ENCODE measurements at places on chromosomes 1 and 21.

GRCh38 chr1:55443175-55443915, 228.2 kb upstream of the USP24 start:
- DNase-seq, result peak; percentile 82

GRCh38 chr1:78279051-78279450, 211.7 kb upstream of the PTGFR start:
- no peak for DNase-seq

- DNase-seq, result no peak
Observed at GRCh38 chr1:203148127-203148526, 20.6 kb downstream of the ADORA1 start.

GRCh38 chr1:40339420-40340323, 22.6 kb upstream of the COL9A2 start:
- no peak for DNase-seq

- DNase-seq, result no peak
Observed at GRCh38 chr1:15167386-15167785, 13.8 kb downstream of the TMEM51 start.

DNA sequence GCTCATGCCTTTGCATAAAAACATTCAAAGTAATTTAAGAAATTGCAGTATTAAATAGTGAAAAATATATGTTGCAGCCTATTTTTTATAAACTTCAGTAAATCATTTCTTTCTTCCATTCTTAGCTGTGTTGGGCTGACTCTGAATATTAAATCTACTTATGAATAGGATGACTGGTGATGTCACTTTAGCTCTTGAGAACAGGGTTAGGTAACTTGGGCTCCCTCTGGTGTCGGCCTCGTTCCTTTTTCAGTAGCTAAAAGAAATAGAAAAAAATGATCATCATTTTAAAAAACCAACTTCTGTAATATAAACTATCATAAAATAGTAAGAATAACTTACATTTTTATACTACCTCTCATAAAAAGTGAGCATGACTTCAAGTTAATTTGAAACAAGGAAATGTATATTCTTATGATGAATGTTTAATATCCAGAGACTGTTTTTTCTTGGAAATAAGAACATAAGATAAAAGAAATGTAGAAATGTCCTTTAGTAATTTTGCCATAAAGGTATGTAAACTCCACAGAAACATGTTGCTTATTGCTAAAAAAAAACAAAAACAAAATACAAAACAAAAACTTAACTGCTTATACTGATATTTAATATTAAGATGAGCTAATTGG, 26.8 kb upstream of the NCAM2 start:
- peak; percentile 70 for DNase-seq

DNA sequence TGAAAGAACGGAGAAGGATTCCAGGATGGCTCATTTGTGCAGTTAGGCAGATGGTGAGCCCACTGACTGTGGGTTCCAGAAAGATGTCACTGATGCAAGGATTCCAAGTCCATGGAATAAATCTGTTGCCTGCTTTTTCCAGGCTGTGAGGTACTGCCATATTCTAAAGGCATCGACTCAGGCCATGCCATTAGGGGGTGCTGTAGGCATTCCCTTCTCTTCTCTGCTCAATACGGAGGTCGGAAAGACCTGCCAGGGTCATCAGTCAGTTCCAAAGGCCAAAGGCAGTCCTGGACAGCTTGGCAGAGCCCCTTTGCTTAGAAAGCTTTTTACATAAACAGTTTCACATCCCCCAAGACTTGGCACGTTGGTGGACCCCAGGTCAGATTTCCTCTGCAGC, 31.7 kb upstream of the TMEM125 start:
- DNase-seq, result peak; percentile 46

- no peak for DNase-seq
Observed at GRCh38 chr21:37168666-37169065, 95.6 kb downstream of the TTC3 start.

GRCh38 chr1:13498553-13498952, 15.2 kb downstream of the LRRC38 start:
- DNase-seq, result no peak

- no peak for DNase-seq
Observed at GRCh38 chr1:60874718-60875117, 207.6 kb upstream of the NFIA start.

DNA sequence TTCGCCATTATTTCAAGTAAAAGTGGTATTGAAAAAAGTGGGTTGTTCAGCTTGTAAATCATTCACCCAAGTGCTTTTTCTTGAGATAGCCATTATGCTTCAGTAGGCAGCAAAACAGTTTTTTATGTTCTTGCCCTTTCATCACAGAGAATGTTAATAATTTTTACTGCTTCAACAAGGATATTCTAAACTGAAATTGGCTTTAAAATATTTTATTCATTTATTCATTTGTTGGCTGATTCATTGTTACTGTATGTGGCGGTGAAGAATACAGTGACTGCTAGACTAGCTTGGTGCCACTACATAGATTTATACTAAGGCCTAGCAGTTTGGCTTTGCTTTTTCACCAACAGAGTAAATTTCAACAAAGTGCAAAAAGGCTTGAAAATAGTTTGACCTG, 121.5 kb downstream of the OLFML2B start:
- no peak for DNase-seq

GRCh38 chr1:54249819-54250435, 50.0 kb downstream of the MRPL37 start:
- DNase-seq, result peak; percentile 82

- no peak for DNase-seq
Observed at GRCh38 chr1:24949331-24949881, 19.3 kb upstream of the RUNX3 start.

- DNase-seq, result no peak
Observed at GRCh38 chr1:107538502-107538901, 397.7 kb downstream of the NTNG1 start.

- no peak for DNase-seq
Observed at GRCh38 chr1:241081473-241081872, 275.5 kb downstream of the RGS7 start.

DNA sequence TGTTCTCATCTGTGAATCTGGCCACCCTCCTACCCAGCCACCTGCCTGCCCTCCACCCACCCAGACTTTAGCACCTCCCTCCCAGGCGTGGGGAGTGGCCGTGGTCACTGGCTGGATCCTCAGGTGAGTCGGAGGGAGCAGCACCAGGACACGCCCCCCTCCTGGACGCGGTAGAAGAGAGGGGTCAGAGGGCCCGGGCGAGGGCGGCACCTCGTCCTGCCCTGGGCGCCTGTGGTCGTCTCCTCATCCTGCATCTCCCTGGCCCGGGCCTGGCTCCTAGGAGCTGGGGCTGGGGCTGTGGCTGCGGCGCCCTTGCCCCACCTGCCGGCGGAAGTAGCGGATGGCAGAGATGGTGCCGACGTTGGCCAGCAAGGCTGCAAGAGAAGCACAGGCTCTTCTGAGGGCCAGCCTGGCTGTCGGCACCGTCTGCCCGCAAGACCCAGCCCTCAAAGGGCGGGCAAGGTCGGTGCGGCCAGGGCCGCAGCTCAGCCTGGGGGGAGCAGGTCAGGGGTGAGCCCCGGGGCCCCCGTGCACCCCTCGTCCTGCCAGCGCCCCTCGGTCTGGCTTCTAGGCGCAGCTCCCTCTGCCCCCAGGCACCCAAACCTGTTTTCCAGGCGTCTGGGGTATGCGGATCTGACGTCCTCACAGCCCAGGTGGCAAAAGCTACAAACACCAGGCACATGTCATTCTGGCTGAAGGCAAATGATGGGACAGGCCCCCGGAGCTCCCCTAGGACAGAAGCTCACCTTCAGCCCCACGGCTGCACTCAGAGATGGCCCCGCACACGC, 5.8 kb downstream of the PERM1 start:
- no peak for DNase-seq

- DNase-seq, result no peak
Observed at GRCh38 chr1:185350027-185350442, 33.0 kb upstream of the IVNS1ABP start.

DNA sequence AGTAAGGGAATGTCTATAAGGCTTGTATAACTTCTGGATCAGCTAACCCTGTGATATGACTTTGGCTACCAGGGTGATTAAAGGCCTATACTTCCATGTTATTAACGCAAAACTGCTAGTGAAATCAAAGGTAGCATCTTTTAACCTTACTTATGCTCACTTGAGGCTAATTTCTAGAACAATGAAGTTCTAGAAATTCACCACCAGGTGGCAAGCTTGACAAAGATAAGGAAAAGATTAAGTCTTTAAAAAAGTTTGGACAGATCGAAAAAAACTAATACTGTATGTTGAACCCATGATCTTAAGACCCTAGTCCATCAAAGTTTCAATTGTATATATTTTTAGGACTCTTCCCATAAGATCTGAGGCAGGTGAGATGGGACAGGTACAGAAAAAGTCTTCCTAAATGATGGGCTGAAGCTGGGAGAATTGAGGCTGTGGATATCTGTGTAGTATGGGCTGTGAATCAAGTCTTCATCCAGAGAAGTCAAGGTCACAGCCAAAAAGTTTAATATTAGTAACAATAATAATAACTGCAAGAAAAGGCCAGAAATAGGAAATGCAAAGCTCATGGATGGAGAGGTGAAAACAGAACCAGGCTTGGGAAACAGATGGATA, 18.8 kb downstream of the KYAT3 start:
- DNase-seq, result no peak

DNA sequence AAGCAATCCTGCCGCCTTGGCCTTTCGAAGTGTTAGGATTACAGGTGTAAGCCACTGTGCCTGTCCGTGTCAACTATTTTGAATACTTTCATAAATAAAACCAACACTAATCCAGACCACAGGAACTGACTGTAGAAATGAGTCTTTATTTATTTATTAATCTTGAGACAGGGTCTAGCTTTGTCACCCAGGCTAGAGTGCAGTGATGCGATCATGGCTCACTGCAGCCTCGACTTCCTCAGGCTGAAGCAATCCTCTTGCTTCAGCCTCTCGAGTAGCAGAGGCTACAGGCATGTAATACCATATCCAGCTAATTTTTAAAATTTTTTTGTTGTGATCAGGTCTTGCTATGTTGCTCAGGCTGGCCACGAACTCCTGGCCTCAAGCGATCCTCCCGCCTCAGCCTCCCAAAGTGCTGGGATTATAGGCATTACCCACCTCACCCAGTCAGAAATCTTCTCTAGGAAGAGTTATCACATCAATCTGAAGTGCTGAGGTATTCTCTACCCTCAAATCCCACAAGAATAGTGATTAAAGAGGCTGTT, 21.7 kb upstream of the CPLANE2 start:
- DNase-seq, result no peak

- DNase-seq, result no peak
Observed at GRCh38 chr1:22552021-22552420, 11.3 kb upstream of the EPHA8 start.

DNA sequence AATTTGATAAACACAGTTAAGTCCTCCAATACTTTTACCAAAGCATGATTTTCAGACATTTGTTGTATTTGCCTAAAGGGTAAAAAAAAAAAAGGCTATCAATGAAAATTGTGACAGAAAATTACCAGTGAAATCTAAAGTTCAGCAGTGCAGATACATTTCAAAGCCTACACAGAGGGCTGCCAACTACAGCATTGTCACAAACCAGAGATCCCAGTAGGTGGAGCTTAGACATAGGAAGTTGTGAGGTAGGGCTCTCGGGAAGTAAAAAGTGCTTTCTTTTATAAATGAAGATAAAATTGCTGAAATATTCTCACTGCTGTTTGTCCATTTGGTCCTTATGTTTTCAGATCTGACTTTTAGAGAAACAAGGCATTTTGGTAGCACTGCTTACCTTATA, 123.0 kb downstream of the DYRK1A start:
- no peak for DNase-seq

DNA sequence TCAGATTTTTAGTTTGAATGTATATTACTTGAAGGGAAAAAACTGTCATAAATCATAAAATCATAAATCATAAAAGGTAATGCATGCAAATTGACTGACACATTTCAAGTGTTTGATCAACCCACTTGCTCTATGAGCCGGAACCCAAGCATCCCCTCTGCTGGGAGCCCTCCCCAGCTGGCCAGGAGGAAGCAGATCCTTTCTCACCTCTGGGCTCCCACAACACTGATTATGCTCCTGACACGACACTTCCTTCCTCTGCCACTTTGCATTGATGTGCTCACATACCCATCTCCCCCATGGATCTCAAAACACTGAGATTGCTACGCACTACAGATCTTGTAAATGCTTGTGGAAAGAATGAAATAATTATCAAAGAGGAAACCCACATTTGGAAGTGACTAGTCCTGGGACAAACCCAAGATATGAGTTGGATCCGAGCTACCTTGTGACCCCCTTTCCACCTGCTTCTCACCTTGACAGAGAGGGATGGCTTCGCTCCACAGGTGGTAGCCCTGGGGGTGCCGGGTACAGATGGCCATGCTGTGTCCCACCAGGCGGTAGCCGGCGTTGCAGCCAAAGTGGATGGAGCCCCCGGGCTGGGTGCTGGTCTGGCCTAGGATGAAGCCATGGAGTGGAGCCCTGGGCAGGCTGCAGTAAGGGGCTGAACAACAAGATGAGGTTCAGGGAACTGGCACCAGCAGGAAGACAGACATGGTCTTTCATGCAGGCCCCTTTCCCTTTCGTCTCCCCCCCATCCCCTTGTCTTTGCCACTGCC, 104.6 kb downstream of the ZSCAN20 start:
- DNase-seq, result no peak

DNA sequence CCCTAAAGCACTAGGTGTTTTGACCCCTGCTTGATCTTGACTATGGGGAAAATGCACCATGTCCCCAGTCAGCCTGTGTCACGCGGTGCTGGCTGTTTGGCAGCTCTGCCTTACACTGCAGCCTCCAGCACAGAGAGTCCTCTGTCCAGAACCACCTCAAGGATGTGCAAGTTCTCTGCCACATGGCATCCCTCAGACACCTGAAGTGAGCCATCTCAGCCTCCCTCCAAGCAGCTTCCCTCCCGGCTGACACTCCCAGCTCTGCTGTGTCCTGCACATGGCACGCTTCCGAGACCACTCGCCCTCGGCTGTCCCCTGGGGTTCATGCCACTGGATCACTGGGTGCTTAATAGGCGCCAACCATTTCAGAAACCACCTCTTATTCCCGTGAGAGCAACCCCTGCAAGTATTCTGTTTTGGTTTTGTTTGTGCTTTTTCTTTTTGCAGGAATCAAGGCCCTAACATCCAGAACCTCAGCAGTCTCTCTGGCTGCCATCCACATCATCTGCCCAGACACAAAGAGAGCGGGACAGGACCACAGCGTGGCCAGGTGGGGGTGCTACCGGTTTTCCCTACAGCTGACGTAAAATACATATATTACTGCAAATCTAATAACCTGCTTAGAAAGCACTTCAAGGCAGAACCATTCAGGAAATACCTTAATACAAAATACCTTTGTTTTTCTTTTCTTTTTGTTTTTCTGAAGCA, 45.7 kb downstream of the CAPZB start:
- DNase-seq, result peak; percentile 68

GRCh38 chr1:180229483-180230415, at the start of gene LHX4:
TSS of gene LHX4 (plus strand) at chr1:180230264. CDS start at chr1:180230530, 266 bp downstream.
- no peak for DNase-seq

GRCh38 chr1:186775881-186776560, 52.7 kb upstream of the PLA2G4A start:
- no peak for DNase-seq

DNA sequence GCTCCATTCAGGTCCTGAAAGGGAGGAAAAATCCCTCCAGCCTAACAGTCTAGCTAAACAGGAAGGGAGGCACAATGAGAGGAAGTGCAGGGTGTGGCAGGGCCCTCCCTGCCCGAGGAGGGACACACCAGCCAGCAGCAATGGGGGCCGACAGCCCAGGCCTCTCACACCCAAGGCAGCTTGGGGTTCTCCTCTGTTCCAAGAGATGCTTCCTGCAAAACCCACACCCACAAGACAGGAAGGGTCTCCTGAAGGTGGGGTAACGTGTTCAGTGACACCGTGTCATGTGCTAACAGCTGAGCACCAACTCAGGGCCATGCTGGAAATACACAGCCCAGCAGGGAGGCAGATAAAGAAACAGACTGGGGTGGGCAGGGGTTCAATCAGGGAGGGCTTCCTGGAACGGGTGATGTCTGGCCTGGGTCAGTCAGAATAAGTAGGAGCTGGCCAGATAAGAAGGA, 10.2 kb downstream of the ECE1 start:
- DNase-seq, result no peak

Data from femur (tissue), 1 donor.